ENCODE measurements at places on chromosomes 6 and 20.

DNA sequence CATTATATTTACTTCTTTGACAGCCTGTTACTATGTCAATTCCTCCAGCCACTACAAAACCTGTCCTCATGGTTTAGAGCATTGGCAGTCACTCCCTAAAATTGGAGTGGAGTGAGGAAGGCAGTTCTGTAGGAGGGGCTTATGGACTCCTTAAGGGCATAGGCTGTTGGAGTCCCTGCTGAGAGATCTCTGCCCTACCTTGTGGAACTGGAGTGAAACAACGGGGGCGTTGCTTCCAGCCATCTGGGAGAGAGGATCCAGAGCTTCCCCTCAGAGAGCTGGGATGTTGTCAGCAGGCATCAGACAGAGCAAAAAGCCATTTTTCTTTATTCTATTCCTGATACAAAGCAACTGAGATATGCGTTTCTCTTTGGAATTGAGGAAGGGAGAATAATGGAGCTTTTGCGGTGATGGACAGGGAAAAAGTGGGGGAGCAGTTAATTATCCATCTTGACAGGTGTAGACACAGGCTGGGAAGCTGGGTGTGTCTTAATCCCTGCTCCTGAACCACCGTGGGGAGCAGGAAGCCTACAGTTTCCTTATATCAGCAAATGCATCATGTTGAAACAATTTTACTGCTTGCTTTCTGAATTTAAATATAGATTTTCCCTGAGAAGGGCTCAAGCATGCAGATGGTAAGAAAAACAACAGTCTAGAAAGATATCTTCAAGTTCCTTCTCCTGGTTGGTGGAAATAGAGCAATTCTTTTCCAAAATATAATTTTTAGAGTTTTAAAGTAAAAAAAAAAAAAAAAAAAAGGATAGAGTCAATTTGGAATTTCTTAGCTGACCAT is 402.5 kb downstream of the PLCB1 start:
- DNase-seq: no peak

DNA sequence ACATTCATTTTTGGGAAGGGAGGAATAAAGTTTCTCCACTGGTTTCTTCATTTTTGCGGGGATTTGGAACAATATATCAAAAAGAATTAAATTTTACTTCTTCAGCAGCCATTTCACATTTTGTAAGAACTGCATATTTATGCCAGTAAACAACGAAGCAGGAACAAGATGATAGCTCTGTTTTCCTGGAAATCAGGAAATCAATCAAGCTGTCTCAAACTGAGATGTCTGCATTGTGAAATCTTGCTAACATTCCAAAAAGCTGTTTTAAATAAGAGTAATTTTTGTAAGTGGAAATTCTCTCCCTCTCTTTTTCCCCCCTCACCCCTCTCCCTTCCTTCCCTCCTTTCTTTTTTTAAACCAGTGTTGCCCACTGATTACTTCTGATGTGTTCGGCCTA is 20.0 kb downstream of the MAPK13 start:
- DNase-seq: no peak

GRCh38 chr20:54320148-54320607 is 112.3 kb downstream of the PFDN4 start:
- no peak for DNase-seq

DNA sequence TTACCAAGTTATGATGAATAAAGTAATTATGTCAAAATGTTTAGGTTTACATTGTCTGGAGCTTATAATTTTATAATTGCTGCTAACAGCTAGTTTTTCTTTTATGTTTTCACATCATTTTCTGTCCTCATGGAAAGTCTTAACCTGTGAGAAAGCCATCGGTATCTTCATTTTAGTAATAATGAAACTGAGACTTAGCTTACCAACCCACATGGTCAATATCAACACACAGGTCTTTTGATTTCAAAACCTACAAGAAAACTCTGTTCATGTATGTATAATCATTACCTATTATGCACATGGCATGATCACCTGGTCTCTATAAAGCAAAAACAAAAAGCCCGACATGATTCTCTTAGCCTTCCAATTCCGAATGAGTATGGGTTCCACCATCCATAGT is 61.9 kb downstream of the KCNQ5 start:
- DNase-seq: no peak

Measured in stimulated activated CD4-positive, alpha-beta T cell treated with anti-CD3 and anti-CD28 coated beads, Interleukin-1b, Interleukin-23, amount 100 ng/mL, for 4 hours (primary cell).